Right cardiac atrium (tissue), 5 donors: ENCODE measurements at places on chromosomes 7 and 10.

DNA sequence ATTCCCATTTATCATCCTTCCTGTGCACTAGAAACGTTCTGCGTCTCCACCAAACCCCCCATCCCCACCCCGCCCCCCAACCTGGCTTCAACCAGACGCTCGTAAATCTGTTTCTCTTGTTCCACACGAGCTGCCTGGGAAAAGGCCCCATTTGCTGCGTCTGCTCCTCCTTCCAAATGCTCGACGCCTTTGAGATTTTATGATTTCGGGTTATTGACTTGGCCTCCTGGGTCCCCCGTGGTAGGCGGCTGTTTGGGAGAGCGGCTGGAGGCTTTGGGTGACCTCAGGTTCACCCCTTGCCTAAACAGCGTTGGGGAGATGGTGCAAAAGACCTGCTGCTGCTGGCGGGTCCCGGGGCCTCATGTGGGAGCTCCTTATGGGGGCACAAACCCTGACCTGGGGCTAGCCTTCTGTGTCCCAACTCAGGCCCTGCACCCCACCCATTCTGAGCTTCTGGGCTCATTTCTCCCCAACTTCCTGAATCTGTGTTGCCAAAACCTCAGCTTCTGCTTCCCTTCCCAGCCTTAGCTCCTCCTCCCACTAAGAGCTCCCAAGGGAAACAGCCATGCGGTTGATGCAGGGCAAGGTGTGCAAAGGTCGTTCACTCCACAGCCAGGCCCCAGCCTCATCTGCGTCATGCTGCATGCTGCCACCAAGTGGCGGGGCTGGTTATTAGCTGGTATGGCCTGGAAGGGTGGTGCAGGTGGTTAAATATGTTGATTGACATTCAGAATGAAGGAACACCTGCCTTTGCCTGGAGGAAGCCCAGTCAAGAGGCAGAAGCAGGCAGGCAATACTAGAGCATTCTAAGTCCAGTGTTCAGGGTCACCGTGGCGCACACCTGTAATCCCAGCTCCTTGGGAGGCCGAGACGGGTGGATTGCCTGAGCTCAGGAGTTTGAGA is 49.1 kb upstream of the ELN start:
- peak; percentile 49 for DNase-seq

DNA sequence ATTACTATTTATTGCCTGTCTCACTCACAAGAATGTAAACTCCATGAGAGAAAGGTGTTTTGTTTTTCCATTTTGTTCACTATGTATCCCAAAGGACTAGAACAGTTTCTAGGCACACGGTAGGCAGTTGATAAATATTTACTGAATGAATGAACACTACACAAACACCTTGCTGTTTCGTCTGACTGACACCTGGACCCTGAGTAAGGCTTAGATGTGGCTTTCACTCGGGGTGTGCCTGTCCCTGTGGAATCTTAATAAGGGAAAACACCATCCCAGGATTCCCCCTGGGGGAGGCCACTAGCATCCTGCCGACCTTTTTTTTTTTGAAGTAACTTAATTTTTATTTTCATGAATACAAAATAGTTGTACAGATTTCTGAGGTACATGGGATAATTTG is 66.6 kb upstream of the STEAP1B start:
- DNase-seq: no peak

DNA sequence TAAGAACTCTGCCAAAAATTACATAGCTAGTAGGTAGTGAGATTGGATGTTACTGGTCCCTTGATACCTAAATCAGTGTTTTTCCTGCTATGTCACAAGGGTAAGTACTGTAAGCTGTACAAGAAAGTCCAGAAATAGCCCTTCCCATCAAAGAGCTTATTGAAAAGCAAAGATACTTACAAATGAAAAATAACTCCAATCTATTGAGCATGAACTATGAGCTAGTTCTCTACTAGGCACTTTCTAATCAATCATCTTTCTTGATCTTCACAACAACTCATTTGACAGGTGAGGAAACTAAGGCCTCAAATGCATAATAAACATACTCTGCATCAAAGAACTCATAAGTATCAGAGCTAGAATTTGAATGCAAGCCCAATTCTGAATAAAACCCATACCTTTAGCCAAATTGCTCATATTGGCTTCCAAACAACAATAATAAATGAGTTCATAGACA is 249.8 kb upstream of the TCF7L2 start:
- DNase-seq: no peak

GRCh38 chr10:57948796-57949195 is 318.9 kb downstream of the IPMK start:
- no peak for DNase-seq

DNA sequence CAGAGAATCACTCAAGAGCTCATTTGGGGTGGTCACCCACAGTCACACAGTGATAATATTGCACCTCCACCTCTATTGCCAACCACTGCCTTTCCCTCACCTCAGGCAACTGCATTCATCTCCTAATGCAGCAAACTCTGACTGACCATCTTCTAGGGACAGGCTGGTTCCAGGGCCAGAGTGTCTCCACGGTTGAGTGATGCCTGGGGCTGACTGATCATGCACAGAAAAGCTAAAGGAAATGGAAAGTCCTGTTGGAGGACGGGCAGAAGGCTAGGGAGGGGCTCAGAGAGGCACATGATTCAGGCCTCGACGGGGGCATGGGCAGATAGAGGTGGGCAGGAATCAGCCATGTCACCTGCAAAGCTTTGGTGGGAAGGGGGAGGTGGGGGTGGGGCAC is 127.1 kb upstream of the TNS3 start:
- no peak for DNase-seq

DNA sequence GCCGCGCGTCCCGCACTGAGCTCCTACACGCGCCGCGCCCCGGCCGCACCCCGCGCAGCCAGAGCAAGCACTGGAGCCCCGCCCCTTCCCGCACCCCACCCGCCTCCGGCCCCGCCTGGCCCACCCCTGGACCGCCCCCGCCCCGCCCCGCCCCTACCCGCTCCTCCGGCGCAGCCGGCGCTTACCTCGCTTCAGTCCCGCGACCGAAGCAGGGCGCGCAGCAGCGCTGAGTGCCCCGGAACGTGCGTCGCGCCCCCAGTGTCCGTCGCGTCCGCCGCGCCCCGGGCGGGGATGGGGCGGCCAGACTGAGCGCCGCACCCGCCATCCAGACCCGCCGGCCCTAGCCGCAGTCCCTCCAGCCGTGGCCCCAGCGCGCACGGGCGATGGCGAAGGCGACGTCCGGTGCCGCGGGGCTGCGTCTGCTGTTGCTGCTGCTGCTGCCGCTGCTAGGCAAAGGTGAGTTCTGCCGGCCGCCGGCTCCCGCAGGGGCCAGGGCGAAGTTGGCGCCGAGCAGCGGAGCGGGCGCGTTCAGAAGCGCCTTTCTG is at the start of gene RET:
TSS of gene RET (plus strand) at position 194 of the 545 bp plus-strand sequence. CDS start at position 384, 190 bp downstream.
- DNase-seq: peak; percentile 39

GRCh38 chr7:28354601-28355402 is 57.5 kb upstream of the CREB5 start:
- no peak for DNase-seq

- no peak for DNase-seq
These were observed 83.5 kb downstream of the TSPAN12 start for GRCh38 chr7:120774481-120774880.

GRCh38 chr7:7607010-7607409 is 33.5 kb upstream of the UMAD1 start:
- no peak for DNase-seq

- DNase-seq: no peak
These were observed 30.3 kb downstream of the CCDC3 start for GRCh38 chr10:12971001-12971788.

- DNase-seq: no peak
These were observed 43.6 kb upstream of the GATAD1 start for GRCh38 chr7:92403760-92404074.
